ENCODE measurements at places on chromosomes 16 and 17.

DNA sequence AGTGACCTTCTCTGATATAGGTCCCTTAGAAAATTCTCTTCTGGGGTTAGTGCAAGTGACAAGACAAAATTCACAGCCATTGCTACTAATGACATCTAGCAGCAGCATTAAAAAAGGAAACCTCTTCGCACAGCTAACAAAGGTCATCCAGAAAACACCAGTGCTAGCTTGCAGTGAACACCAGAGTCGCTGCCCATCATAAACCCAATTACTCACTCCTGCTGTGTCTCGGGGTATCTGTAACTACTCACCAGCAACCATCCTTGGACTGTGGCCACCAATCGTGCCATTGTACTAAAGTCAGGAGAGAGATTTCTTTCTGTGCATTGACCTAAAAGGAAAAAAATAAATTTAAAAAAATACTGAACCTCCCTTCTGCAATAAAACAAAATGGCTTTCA, 1494.7 kb upstream of the CDH8 start:
- DNase-seq, result no peak

DNA sequence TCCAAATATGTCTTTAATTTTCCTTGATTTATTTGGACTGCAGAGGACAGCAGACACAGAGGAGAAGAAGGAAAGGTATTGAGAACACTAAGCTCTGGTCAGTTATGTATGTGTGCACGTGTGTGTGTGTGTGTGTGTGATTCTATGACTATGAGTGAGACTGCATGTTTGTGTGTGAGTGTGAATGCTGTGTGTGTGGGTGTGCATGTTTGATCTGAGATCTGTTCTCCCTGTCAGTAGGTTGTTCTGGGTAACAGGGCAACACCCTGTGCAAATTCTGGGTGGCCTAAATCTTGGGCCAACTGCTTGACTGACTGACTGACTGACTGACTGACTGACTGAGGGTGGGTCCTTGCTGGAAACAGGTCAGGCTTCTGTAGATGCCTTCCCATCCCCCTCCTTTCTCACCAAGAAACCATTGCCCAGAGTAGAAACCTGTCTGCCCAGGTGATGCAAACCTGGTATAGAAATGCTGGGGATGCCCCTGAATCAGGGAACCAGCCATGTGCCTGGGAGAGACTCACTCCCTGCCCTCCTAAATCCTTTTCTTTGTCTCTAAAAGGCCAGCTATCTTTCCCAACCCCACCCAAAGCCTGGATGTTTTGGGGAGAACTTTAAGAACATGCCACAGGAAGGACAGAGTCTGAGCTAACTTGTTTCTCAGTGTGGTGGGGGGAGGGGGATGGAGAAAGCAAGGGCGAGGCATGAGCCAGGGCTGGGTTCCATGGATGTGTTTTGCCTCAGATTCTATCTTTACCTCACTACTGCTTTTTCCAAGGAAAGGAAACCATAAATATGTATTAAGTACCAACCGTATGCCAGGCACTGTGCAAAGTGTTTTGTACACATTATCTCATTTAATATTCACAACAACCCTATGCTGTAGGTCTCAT, 4.5 kb upstream of the NR1D1 start:
- DNase-seq, result peak; percentile 16

DNA sequence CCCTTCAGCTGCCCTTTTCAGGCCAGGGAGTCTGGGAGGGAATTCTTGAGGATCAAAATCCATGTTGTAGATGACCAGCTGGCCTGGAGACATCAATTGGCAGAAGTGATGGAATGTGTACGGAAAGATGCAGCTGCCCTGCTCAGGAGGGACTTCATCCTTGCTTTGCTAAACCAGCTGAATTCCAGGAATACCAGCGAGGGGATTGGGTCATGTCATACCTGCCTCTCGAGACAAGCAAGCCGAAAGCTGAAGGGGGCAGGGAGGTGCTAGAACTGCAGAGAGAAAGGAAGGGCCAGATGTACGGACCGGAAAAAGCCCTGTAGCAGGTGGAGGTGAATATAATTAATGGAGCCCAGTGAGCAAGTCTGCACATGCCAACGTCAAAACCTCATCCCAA, 25.6 kb upstream of the NTN1 start:
- DNase-seq, result no peak

DNA sequence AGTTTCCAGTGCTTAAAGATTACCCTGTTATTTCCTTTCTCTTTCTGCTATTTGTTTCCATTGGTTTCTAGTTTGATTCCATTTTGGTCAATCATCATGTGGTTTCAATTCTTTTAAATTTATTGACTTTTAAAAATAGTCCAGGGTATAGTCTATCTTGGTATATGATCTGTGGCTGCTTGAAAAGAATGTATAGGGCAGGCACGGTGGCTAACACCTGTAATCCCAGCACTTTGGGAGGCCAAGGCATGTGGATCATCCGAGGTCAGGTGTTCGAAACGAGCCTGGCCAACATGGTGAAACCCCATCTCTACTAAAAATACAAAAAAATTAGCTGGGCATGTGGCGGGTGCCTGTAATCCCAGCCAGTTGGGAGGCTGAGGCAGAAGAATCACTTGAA, 34.5 kb upstream of the NACA2 start:
- no peak for DNase-seq

GRCh38 chr16:56450275-56450985, 702 bp downstream of the NUDT21 start:
- no peak for DNase-seq

- DNase-seq, result no peak
These were observed 14.9 kb downstream of the BANP start for GRCh38 chr16:87966064-87966645.

- DNase-seq, result no peak
These were observed 34.2 kb downstream of the MPHOSPH6 start for GRCh38 chr16:82135844-82136243.

DNA sequence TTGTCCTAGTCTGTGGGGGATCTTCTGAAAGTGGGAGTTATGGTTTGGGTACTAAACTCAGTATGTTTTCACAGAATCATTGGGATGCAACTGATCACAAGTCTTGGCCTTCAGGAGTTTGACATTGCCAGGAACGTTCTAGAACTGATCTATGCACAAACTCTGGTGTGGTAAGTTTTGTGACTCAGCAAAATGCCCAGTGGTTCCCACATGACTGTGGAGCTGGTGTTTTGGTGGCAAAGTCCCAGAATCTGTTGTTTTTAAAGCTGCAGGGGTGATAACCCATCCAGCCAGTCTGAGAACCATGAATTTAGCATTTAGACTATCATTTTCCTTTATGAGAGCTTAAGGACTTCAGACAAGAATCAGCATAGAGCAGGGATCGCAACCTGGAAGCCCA, 40.6 kb downstream of the GDE1 start:
- DNase-seq, result no peak
